ENCODE measurements at places on chromosomes 16 and 17.

DNA sequence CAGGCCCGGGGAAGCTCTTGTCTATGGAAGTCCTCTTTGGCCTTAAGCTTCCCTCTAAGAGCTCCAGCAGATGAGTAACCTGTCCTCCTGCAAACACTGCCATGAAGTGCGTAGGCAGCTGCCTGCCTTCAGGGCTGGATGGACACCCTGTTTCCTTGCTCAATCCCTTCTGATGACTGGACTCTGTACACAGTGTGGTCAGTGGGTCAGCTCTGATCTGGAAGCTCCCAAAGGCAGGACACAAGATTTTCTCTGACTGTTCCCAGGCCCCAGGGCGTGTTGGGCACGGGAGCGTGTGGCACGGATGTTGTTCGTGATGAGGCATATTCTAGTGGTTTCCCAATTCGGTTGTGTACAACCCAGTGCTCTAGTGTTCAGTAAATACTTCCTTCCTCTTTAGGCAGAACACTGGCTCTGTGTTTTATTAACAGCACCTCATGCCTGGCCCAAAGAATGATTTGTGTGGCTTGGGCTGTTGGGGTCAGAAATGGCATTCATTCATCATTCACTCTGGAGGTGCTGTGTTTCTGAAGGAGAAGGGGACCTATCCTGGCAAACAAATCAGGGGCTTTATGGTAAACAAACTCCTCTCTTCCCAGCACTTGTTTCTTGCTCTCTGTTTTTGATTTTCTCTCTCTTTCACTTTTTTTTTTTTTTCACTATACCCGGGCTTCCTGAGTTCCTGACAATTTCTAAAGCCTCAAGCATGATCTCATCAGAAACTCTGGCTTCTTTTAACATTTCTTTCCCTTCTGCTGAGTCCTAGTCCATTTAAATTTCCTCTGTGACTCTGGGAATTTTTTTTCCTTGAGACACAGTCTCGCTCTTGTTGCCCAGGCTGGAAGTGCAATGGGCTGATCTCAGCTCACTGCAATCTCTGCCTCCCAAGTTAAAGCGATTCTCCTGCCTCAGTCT lies 12.0 kb upstream of the RNF157 start:
- DNase-seq: peak; percentile 61

- DNase-seq: peak; percentile 61
Observed at GRCh38 chr17:80673152-80673920, 128.7 kb downstream of the RPTOR start.

GRCh38 chr17:35875072-35875799 lies 4.9 kb downstream of the CCL5 start:
- no peak for DNase-seq

GRCh38 chr17:21756856-21757619 lies 64.7 kb downstream of the KCNJ18 start:
- no peak for DNase-seq

GRCh38 chr17:54901230-54901822 lies 674 bp downstream of the TOM1L1 start:
- DNase-seq: no peak

- no peak for DNase-seq
Observed at GRCh38 chr17:78974635-78975591, 4.8 kb downstream of the LGALS3BP start.

GRCh38 chr16:35532576-35532975 lies 2073.2 kb downstream of the TP53TG3F start:
- no peak for DNase-seq

DNA sequence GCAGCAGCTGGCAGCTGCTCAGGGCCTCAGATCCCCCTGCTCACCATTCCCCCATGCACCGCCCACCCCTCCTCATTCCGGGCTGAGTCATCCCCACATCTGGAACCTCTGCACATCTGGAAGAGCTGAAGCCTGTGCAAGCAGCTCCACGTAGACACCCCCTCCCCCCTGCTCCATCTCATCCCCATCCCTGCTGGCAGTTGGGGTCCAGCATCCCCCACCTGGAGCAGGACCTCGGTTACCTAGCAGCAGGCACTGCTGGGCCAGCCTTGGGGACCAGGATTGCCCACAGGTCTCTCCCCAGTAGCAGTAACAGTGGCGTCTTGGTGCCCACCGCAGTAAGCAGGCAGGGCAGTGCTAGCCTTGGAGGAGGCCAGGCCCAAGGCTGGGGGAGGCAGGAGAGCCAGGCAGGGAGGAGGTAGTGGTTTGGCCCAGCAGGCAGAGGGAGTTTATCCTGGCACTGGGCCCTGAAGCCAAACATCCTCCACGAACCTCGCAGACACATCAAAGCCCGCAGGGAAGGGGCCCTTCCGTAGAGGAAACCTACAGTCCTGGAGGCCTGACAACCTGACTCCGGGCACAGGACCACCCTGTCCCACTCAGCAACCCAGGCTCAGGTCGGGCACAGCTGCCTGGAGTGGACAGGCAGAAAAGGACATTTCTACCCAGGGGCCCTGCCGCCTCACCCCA lies 7.7 kb upstream of the TMEM92 start:
- no peak for DNase-seq

DNA sequence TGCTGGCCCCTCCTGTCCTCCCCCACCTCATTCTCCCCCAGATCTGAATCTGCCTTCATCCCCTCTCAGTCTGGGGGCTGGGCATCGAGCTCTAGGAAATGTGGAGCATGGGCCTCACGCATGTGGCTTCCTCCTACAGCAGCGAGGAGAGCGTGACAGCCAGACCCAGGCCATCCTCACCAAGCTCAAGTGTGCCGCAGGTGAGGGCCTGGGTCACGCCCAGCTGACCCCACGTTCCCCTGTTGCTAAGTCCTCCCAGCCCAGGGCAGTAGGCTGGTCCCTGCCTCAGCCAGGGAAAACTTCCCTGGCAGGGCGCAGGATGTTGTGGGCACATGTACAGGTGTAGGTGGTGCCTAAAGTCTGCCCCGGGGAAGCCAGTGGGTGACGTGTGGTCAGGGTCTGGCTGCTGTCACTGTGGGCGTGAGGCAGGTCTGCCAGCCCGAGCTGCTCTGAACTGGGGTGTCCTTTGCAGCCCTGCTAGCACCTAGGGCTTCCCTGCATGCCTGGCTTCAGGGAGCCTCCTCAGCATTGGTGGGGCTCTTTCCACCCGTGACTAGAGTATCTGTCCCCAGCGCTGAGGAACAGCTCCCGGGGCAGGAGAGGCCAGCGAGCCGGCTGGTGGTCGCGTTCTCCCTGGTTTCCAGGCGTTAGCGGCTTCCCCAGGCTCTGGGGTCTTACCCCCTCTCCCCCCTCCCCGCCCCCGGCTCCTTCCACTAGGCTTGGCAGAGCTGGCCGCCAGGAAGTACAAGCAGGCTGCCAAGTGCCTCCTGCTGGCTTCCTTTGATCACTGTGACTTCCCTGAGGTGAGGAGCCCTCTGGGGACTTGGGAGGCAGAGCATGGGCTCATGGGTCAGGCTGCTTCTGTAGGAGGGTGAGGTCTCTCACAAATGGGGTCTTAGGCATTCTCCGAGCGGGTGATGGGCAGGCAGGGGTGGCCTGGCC lies 3.6 kb downstream of the GPS1 start:
- no peak for DNase-seq

GRCh38 chr17:58759522-58759921 lies 3.9 kb downstream of the PPM1E start:
- no peak for DNase-seq

- DNase-seq: no peak
Observed at GRCh38 chr17:49930880-49931279, 38.1 kb upstream of the DLX4 start.

DNA sequence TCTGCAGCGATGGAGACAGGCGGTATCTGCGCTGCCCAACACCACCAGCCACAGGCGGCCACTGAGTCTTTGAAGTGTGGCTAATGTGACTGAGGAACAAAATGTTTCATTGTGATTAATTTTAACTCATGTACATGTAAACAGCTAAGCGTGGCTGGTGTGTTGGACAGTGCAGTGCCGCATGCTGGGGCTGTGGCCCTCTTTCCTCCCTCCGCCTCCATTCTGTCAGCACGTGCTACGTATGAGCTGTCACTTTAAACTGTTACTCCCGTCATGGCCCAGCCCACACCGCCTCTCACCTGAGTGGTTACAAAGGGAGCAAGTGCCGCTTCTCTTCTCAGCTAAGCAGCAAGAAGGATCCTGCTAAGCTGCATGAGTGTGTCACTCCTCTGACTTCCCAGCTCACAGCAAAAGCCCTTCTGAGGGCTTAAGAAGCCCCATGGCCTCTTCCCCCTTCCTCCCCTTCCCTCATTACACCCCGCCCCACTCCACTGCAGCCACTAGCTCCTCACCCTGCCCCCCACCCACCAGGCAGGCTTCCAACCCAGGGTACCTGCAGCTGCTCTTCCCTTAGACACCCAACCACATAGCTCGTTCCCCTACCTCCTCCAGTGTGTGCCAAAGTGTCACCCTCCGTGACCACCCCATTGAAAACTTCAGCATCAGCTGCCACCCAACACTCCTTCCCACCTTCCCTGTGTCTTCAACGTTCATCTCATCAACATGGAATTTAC lies 15.0 kb downstream of the HASPIN start:
- DNase-seq: peak; percentile 87

DNA sequence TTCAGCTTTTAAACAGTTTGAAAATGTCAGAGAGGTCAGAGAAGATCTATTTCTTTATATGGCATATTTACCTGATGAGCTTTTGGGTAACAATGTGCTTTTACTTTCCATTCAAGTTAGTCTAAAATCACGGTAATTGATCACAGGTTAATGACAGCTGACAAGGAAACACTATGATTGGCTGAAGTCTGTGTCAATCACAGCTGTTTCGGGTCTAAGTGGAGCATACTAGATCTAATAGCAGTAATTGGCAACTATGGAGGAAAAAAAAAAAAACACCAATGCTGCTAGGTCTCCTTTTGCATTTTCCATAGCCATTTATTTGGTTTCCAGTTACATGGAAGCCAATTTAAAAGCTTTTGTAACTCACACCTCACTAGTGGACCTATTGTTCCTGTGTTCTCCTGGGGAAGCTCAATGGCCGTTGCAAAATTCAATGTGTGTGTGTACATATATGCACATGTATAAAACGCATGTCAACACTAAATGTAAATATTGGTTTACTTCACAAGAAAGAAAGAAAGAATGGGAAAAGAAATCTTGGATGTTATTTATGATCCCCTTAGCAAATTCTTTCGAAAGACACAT lies 568.3 kb upstream of the ZFHX3 start:
- DNase-seq: no peak

DNA sequence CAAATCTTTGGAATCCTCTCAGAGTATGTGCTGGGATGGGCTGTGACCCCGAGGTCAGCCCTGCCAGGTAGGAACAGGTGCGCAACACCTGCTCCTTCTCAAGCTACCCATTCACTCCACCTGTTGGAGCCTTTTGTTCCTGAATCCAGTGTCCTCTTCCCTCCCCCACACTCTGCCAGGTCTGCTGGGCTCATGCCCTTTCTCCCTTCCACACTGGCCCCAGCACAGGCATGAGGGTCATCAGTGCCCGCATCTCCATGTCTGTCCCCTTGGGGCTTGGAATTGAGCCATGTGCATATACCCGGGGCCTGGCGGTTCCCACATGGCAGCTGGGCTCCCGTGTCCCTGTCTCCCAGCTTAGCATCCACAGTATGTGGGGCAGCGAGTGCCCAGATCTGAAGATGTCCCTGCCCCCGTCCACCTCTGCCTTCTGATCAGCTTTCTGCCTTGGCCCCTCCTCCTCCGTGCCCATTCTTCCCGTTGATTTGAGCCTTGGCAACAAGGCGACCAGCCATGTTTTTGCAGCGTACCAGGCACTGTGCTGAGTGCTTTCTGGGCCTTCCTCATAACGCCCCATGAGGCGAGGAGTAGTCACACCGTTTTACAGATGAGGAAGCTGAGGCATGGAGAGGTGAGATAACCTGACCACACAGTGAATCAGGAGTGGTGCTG lies 102.2 kb downstream of the RAP1GAP2 start:
- no peak for DNase-seq

GRCh38 chr16:23301251-23302044 lies 654 bp upstream of the SCNN1B start:
- DNase-seq: no peak

Data from activated naive CD4-positive, alpha-beta T cell treated with anti-CD3 and anti-CD28 coated beads for 36 hours (primary cell).